ENCODE measurements at places on chromosomes 3 and 15.

DNA sequence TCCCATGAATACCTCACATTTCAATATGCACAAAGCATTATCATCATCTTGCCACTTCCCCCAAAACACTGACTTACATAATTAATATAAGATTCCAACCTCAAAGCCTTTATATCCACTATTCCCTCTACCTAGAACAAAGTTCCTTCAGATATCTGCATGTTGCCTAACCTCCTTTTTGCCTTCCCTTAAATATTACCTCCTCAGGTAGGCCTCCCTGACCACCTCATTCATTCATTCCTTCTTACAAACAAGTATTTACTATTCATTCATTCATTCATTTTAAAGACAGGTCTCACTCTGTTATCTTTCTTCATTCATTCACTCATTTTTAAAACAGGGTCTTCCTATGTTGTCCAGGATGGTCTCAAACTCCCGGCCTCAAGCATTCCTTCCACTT lies 18.6 kb downstream of the DYNC1LI1 start:
- DNase-seq, result no peak

- DNase-seq, result peak; percentile 82
Observed at GRCh38 chr3:45915518-45916231, 27.6 kb upstream of the CXCR6 start.

GRCh38 chr3:77412021-77412438 lies 372.1 kb downstream of the ROBO2 start:
- DNase-seq, result no peak

DNA sequence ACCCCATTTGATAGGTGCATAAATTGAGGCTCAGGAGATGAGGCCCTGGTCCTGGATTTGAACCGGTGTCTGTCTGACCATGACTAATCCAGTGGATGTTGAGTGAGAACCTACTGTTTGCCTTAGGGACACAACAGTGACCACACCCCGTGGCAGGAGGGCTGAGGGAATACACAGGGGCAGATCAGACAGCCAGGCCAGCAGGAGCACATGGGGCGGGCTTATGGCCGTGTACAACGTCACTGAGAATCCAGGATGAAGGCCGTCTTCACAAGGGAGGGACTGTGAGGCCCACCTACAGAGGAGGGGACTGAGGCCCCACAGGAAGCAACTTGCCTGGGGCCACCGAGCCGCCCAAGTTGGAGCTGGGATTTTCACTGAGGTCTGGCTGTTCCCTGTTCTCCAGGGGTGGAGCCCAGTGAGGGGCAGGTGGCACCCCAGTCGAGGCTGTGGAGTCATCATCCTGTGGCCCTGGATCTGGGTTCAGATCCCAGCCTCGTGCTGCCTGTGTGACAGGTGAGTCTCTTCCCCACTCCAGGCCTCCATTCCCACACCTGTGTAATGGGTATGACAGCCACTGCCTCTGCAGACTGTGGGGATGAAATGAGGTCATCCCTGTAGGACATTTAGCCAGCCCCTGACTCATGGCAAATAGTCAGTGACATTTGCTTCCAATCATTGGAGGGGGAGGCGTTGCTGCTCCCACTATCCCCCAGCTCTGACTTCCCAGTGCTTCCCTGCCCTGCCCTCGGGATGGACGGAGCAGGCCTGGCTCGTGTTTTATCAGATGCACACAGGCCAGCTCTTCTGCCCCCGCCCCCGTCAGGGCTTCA lies 6.3 kb upstream of the PLXND1 start:
- DNase-seq, result no peak

GRCh38 chr15:60054472-60054871 lies 50.4 kb downstream of the FOXB1 start:
- no peak for DNase-seq

- DNase-seq, result no peak
Observed at GRCh38 chr3:152362086-152362485, 93.4 kb downstream of the MBNL1 start.

DNA sequence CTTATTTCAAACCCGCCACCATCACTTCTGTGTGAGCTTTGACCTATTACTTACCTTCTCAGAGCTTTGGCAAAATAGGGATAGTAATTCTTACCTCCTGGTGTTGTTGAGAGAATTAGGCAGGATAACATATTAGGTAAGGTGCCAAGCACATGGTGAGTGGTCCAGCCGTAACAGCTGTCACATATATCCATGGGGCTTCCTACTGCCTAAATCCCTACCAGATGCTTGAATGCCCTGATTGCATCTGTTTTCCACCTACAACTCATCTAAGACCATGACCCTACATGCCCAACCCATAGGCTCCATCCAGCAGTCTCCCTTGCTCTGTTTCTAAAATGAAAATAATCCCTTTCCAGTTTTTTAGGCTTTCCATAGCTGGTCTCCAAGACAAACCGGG lies 162.3 kb upstream of the NR2E3 start:
- no peak for DNase-seq

- no peak for DNase-seq
Observed at GRCh38 chr3:149592758-149593240, 65.0 kb downstream of the WWTR1 start.

GRCh38 chr15:70715840-70716485 lies 47.4 kb downstream of the UACA start:
- DNase-seq, result no peak

- DNase-seq, result no peak
Observed at GRCh38 chr3:109888026-109888425, 550.7 kb upstream of the DPPA4 start.

DNA sequence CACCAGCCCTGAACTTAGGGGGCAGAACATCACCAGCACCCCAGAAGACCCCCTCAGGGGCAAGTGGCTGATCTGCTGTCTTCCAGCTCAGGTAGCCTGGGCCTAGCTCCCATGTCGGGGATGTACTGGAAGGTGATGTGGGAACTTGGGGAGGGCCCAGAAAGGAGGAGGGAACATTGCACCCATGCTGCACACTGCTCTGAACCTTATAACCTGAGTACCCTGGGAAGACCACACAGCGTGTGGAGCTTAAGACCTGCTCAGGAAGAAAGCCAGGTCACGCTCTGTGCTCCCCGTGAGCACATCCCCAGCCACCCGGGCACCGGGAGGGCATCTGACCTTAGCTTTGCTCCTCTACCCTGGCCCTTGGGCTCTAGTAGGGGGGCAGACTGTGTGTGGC lies 159.4 kb downstream of the ATP10A start:
- DNase-seq, result no peak

GRCh38 chr3:54538346-54538745 lies 389.5 kb downstream of the LRTM1 start:
- no peak for DNase-seq

DNA sequence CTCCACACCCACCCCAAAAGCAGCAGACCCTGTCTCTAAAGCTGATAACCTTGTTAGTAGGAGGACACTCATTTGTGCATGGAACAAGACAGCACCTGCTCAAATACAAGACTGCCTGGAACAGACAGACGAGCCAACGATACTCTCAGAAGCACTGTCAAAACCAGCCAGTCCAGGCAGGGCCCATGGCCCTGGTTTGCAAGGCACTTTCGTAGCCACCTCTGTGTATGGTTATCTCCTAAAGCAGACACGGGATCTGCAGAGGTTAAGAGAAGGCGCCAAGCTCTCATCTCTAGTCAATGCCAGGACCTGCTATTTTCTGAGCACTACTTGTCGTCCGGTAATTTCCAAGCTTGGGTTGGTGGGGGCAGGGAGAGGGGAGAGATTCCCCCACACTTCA lies 10.5 kb downstream of the NTRK3 start:
- no peak for DNase-seq

DNA sequence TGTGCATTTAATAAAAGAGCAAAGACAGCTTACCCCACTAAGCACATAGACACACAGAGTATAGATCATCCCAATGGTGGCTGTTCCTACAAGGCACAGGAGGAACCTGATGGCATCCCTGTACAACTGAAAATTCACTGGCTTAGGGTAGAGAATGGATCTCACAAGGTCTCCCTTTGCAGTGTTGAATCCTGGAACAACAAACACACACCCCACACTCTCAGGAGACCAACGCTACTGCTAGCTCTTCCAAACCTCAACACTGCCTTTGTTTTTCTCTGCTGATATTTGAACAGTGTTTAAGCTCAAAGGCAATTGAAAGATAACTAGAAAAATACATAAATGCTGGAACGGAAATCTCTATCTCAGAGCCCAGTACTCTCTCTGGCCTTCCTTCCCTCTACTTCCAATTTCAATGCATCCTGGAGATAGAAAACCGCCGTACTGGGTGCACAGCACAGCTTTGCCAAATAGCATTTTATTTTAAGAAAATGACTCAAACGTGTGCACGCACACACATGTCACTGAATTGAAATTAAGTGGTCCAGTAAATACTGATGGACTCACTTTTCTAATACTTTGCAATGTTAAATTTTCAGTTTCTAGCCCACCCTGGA lies 87.5 kb upstream of the ATP13A5 start:
- DNase-seq, result no peak

DNA sequence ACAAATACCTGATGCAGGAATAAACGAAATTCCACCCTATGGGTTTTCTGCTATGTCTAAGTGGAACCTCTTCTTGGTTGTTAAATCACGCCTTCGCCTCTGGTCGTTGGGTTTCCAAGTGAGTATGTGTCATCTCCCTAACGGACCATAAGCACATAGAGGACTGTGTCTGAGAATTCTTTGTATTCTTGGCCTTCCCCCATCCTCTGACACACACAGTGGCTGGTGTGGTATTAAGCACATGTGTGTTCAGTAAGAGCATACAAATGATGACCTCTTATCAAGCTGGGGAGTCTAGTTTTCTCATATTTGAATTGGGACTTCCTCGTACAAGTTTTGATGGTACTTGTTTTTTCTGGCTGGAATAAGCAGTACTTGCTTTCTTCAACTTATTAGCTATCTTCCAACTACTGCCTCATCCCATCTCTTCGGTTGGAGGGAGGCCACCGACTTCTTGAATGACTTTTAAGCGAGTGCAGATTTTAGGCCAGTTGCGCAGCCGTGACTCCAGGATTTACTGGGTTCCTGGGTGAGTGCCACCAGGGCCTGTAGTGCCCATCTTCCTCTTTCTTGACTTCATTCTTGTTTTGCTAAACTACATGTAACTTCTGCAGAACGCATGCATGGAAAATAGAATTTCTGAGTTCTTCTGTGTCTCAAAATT lies 240.2 kb downstream of the ADAMTS17 start:
- no peak for DNase-seq

- no peak for DNase-seq
Observed at GRCh38 chr3:182516597-182517336, 276.5 kb upstream of the ATP11B start.

DNA sequence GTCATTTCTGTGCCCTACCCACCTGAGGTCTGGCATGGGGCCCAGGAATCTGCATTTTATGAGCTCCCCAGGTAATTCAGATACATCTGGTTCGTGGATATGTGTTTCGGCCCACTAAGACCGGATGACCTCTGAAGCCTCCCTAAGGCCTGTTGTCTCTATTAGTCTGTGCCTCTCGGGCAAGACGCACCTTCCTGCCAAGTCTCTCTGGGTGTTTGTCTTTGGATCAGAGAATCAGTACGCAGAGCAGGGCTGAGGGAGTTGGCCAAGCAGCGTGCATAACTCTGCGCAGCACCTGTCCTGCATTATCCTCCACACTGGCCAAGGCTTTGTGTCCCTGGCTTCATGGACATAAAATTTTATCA lies 181.0 kb downstream of the THSD4 start:
- DNase-seq, result no peak

- DNase-seq, result no peak
Observed at GRCh38 chr3:61563313-61564271, 2.2 kb downstream of the PTPRG start.

- peak; percentile 18 for DNase-seq
Observed at GRCh38 chr3:131794766-131795388, 239.9 kb downstream of the CPNE4 start.

- no peak for DNase-seq
Observed at GRCh38 chr3:4996771-4997291, 17.6 kb downstream of the BHLHE40 start.

GRCh38 chr3:140344082-140344454 lies 333.8 kb upstream of the TRIM42 start:
- DNase-seq, result no peak

DNA sequence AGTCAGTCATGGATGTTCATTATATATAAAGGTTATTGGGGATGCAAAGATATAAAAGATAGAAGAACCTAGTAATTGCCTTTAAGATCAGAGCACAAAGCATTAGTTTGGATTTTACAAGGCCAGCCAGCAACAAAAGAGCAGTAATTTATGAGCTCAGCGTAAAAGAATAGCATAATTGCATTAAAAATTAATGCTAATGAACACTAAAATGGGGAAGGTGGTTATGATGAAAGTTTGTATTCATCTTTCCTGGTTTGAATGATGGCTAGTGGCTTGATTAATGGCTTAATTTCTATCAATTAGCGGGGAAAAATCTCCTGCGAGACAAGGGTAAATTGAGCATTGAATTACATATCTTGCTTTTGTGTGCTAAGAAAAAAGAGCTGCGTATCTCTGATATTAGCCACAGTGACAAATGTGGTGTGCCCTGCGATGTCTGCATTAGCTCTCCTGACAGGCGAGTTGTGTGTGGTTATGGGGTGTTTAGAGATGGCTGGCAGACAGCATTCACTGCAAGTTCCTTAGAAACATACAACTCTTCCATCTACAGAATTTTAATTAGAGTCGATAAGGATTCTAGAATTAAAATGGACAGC lies 42.8 kb upstream of the MLF1 start:
- DNase-seq, result no peak

DNA sequence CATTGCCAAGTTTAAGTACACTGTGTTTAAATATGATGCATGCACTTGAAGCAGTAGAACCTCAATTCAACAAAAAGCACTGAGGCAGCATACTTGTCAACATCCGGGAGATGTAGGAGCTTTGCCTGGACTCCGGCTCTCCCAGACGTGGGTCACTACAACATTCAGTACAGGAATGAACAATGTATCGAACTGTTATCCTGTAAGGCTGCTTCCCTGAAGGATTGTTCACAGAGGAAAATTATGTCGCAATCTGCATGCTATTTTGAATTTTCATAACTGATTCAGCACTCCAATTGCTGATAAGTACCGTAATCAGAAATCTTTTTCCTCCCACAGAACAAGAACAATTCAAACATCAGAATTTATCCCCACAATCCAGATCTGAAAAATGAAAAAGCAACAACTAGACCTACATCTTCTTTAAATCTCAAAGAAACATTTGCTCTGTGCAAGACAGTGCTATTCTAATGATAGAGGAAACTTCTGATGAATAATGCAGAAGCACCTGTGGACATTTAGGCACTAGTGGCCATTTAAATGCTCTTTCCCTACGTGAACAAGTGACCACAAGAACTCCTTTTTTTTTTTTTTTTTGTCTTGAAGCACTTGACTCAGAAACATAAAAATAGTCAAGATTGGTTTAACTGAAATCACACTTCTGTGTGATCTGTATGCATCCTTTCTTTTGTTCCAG lies 113.4 kb downstream of the PLCH1 start:
- no peak for DNase-seq
